ENCODE measurements at places on chromosomes 7 and 10. TPM values are rescaled to one million over a fixed set of nuclear protein-coding genes. Genes with fewer than 3 reads are reported as not detected.

- peak; percentile 18 for DNase-seq
Observed at GRCh38 chr10:126598009-126598408, 72.5 kb downstream of the C10orf90 start.

DNA sequence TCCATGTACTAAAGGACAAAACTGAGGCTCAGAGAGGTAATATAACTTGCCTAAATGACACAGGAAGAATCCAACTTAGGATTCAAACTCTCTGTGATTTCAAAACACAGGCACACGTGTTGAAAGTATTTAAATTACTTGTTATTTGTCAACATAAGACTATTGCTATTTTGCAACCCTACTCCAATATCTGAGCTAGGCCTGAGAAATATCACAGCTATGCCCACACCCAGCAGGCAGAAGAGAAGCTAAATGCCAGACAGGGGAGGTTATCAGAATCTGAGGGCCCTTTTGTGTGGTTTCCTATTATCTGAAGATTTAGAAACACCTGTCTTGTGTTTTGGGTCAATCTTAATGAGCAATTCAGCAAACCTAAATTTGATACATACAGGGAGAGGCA lies 204.3 kb downstream of the ANK3 start:
- DNase-seq, result no peak

DNA sequence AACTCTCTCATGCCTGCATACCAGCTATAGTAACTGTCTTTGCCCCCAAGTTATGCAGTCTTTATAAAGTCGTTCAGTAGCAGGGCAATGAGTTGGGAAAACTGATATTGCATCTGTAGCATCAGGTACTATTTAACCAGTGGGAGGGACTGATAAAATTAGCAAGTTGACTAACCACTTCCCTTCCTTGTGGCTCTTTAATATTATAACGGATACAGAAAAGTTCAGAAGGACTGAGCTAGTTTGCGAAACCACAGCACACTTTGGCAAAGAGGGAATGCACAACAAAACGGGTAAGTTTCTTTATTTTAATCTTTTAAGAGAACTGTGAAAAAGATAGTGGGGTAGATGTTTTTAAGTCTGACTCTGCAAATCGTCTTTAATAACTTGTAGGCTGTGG lies 205.3 kb upstream of the HDAC9 start:
- no peak for DNase-seq

DNA sequence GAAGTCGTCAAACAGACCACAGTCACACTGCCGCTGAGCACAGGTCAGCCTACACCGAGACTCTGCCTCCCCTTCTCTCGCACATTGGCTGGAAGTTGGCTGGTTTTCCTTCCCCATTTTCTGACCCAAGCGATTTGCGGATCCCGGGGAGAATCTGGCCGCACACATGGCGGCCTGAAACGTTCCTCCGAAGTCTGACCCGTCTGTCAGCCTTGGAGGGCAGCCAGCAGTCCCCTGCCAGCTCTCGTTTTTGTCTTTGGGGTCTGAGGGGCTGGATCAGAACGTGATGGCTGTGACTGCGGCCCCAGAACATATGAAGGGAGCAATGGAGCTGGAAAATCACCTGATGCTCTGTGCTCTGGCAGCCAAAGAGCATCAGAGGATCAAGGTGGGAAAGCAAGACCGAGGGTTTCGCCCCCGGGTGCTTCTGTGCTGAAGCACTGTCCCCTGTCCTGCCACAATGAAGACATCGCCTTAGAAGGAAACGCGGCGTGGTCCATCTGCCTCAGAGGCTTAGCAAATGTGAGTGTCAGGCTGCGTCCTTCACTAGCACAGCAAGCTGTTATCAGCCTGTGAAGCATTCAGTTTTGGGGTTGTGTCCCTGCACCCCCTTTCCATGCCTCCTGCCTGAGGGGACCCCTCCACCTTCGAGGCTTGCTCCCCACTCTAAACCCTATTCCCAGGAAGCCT lies 119.3 kb upstream of the SHH start:
- no peak for DNase-seq

GRCh38 chr7:141355032-141355431 lies 196.2 kb upstream of the AGK start:
- DNase-seq, result no peak

DNA sequence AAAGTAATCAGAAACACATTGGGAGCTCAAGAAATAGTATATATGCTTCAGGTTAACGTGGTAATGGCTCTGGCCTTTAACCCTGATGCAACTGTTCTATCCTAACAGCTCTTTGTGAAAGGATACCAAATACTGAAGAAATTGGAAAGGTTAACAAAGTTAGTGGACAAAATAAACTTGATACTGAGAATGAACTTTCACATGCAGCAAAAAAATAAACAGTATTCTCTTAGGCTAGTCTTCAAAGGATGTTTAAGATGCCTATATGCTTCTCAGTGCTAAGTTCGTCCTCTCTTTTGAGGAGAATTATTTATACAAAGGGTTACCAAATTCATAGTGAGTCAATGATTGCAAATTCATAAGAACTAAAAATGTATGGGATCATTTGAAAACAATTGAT lies 256.2 kb upstream of the FERD3L start:
- no peak for DNase-seq

- DNase-seq, result no peak
Observed at GRCh38 chr10:69179089-69179742, 818 bp upstream of the SUPV3L1 start.

DNA sequence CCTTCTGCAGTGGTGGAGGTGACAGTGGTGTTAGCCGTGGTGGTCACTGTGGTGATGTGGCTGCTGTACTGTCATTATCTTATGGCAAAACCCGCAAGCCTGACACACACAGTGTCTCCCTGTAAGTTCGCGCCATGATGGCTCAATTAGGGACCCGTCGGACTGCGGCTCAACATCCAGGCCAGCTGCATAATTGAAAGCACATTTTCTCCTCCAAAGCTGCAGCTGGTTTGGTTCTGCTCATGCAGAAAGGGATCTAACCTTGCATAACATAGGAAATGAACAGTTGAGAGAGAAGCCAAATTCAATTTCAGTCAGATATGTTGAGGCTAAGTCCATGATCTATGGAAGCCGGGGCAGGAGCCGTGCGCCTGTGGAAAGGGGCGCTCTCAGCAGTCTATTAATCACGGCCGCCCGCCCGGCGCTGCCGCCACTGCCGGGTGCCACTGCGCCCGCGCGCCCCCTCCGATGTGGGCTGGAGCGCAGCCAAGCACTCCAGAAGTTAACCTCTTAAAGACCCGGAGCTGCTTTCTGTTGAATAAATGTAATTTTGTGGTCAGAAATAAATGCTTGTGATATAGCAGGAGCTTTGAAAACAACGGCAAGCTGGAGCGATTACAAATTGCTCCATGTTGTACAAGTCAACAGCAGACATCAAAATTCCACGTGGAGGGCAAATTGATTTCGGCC lies 227.7 kb downstream of the CUX1 start:
- DNase-seq, result peak; percentile 44

GRCh38 chr7:157945401-157945800 lies 608.6 kb downstream of the DNAJB6 start:
- DNase-seq, result no peak

DNA sequence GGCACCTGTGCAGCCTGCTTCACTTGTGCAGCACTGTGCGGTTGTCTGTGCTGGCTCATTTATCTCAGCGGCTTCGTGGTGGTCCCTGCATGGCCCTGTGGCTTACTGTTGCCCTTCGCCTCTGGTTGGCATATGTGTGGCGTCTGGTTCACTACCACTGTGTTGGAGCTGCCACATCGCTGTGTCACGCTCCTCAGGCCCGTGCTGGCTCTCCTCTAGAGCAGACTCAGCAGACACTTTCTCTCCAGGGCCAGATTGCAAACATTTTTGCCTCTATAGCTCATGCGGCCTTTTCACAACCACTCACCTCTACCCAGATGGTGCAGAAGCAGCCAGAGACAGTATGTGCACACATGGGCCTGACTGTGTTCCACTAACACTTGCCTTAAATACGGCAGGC lies 37.9 kb downstream of the PPP2R2D start:
- no peak for DNase-seq

DNA sequence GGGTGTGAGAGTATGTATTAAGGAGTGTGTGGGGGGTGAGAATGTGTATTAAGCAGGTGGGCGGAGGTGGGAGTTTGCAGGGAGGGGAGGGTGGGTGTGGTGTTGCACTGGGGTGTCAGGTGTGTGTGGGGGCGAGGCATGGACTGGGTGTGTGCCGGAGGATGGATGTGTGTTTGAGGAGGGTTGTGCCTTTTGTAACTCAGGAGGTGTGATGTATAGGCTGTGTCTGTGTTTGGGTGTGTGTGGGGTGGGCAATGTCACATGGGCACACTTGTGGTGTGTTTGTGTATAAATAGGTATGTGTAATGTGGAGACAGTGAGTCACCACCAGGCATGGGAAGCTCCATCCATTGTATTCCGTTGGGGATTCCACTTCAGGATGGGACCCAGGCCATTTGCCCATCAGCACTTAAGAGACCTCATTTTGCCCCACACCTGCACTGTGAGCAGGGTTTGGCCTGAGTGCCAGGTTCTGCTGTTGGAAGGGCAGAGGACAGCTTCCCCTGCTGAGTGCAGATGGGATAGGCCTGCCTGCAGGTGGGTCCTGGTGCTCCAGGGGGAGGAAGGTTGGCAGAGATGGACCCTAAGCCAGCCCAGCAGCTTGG lies 5.8 kb downstream of the UNC5B start:
- DNase-seq, result no peak

DNA sequence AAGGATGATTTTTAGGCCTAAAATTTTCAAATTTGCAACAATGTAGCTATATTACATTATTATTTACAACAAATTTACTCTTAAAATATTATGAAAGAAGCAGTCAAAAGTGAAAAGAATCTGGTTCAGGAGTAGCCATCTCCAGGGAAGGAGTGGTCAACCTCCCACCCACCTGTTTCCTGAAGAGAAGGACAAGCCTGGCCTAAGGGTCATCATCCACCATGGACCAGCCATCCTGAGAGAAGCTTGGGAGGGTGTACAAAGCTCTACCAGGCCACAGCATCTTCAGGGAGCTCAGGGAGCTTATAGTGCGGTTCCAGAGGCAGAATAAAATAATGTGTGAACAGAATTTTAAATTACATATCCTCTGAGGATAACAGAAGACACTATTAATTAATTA lies 38.1 kb downstream of the COL1A2 start:
- no peak for DNase-seq

DNA sequence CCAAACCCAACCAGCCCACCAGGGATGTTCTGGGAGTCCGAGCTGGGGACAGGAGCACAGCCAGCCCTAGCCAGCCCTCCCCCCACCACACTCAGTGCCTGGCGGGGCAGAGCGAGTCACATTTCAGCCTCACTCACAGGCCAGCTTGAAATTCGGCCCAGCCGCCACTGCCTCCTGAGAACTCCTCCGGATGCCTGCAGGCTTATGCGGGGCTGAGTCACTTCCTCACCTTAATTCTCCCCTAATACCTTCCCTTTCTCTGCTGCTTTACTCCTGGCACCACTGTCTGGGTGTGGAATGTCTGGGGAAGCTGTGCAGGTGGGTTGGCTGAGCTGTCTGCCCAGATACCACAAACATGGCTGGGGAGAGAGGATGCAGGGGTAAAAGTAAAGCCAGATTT lies 22.6 kb upstream of the DLG5 start:
- peak; percentile 76 for DNase-seq

DNA sequence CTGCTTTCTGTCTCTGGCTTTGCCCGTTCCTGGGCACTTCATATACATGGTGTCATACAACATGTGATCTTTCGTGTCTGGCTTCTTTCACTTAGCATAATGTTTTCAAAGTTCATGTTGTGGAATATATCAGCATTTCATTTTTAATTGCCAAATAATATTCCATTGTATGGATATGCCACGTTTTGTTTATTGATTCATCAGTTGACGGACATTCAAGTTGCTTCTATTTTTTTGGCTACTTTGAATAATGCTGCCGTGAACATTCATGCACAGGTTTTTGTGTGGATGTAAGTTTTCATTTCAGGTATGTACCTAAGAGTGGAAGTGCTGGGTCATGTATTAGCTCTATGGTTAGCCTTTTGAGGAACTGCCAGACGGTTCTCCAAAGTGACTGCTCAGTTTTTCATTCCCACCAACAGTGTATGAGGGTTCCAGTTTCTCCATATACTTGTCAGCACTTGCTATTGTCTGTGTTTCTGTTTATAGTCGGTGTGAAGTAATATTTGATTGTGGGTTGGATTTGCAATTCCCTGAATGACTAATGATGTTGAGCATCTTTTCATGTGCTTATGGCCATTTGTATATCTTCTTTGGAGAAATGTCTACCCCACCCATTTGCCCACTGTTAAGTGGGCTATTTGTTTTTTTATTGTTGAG lies 401.4 kb upstream of the GALNT17 start:
- no peak for DNase-seq

GRCh38 chr7:151665368-151665767 lies 145.7 kb upstream of the RHEB start:
- DNase-seq, result no peak

DNA sequence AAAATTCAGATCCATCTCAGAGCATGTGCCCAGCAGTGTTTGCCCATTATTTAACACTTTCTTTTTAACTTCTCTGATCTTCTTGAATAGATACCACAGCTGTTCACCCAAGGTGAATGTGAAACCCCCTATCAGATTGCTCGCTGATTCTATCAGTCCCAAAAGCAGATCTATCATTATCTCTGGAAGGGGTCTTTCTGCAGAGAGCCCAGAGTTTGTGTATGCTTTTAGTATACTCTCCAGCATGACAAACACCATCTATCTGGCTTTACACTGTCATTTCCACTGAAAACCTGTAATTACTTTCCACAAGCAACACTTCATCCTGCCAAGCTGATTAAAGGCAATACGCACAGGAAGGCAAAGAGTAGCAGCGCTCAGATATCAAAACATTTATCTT lies 168.2 kb downstream of the CACNA2D1 start:
- no peak for DNase-seq

- no peak for DNase-seq
Observed at GRCh38 chr7:38307640-38308039, 34.2 kb upstream of the TARP start.

DNA sequence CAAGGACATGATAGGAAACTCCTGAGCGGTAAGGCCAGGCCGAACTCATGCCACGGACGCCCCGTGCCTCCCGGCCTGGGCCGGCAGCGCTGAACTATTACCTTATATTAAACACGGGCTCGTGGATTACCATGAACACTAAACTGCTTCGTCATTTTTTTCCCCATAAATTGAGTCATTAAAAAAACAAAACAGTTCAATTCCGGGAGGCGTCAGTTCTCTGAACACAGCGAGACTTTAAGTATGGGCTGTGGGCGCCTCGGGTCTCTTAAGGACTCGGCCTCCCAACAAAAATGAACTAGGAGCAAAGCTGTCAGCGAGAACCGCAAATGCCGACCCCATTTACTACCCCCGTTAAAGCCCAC lies 519 bp downstream of the PITRM1 start:
- no peak for DNase-seq

GRCh38 chr10:117007080-117007479 lies 2.1 kb upstream of the SHTN1 start:
- peak; percentile 3 for DNase-seq

DNA sequence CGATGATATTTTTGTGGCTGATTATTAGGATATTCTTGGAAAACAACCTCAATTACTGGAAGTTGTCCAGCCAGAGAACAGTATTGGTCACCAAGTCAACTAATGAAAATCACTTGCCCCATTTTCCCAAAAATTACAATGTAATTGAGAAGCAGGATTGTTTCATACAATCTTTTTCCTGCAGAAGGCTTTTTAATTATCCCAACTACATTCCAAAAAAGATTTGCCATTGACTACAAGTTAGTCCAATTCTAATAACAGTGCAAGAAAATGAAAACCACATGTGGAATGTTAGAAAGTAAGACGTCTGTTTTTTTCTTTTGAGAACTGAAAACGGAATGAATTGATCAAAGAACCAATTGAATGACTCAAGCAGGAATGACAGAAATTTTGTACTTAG lies 1195.8 kb downstream of the SORCS1 start:
- DNase-seq, result no peak

RAMP3 gene
- total RNA-seq, result under 0.01 TPM

OR2A1 gene
- total RNA-seq, result 0.27 TPM

EPHB4 gene
- total RNA-seq, result 20.5 TPM

WDFY4 gene
- total RNA-seq, result 35.5 TPM

HOXA5 gene
- total RNA-seq, result 30.4 TPM

Measured in hematopoietic multipotent progenitor cell (in vitro differentiated cells).